ENCODE measurements at places on chromosomes 6 and 20.

- DNase-seq: no peak
These were observed 5.7 kb downstream of the KDM1B start for GRCh38 chr6:18160911-18161310.

DNA sequence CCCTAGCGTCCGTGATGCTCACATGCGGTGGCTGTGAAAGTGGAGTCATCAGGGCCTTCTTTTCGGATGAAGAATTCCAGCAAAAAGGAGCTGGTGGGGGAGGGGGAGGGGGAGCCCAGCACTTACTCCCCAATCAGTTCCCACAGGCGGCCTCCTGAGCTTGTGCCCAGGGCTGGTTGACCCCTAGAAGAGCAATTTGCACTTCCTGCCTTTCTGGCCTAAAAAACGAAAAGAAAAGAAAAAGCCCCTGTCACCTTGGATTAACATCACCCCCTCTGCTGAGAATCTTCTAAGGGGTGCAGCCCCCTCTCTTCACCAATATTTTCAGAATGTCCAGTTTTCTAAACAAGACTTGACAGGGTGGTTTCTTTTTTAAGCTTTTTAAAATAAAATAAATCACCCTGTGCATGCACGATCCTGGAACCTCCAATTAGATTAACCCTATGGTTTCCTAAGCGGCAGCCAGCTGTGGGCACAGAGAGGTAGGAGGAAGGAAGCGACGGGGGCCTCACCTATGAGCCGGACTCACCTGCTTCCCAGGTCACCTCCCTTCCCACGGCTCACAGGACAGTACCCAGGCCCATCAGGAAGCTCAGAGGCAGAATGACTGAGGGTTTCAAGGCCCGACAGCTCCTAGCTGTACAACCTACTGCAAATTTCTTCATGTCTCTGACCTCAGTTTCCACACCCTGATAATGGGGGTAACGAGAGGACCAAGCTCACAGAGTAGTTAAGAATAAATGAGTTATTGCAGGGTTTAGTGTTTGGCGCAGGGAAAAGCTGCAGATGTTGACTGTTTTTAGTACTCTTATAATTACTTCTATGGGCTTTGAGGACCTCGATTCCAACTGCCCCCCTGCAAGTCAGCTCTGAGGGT is 10.5 kb upstream of the TGM2 start:
- DNase-seq: no peak

- DNase-seq: no peak
These were observed 14.9 kb upstream of the MAPRE1 start for GRCh38 chr20:32804817-32805216.

- DNase-seq: no peak
These were observed 67.4 kb downstream of the STMND1 start for GRCh38 chr6:17169291-17169690.

- peak; percentile 55 for DNase-seq
These were observed 3.0 kb downstream of the CASS4 start for GRCh38 chr20:56414842-56415765.

GRCh38 chr6:130431346-130431852 is 65.6 kb downstream of the TMEM200A start:
- DNase-seq: no peak

DNA sequence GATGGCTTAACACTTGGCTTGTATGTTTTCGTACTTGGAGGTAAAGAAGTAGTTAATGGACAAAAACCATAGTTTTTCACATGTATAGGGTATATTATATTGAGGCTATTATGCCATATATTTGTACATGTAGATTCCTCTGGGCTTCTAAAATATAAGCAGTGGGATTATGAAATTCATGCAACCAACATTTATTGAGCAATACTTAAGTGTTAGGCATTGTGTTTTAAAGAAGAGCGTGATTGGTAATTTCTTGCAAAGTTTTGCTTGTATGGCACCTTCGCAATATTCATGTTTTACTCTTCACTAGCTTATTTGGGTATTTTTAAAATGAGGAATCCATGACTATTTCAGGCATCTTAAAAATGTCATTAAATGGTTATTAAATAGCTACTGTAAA is 2.5 kb downstream of the TULP4 start:
- DNase-seq: no peak

- no peak for DNase-seq
These were observed 87.5 kb downstream of the SH3BGRL2 start for GRCh38 chr6:79718509-79719247.

GRCh38 chr20:2955257-2955970 is 82.1 kb downstream of the PTPRA start:
- DNase-seq: peak; percentile 8

DNA sequence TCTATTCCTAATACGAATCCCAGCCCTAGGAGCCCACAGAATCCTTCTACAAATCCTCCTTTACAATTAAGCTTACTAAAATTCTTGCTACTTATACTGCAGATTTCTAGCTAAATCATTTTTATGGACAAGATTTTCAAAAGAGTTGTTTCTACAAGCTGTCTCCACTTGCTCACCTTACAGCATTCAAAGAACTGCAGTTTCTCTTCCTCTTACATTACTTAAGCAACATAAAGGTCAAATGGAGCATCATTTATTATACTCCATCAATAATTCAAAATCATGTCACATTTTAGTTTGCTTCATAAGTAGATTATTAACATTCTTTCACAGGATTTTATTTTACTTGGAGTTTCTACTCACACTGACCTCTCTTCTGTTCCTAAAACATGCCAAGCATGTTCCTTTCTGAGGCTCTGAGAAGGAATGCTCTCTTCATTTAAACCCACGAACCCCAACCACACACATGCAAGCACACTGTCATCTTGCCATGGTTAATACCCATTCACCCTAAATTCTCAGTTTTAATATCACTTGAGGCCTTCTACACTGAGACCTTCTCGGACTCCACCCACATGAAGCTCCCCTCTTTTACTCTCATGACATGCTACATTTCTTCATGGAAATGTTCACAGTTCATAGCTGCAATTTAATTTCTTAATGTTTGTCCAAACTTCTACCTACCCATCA is 388.2 kb downstream of the TBC1D32 start:
- no peak for DNase-seq

DNA sequence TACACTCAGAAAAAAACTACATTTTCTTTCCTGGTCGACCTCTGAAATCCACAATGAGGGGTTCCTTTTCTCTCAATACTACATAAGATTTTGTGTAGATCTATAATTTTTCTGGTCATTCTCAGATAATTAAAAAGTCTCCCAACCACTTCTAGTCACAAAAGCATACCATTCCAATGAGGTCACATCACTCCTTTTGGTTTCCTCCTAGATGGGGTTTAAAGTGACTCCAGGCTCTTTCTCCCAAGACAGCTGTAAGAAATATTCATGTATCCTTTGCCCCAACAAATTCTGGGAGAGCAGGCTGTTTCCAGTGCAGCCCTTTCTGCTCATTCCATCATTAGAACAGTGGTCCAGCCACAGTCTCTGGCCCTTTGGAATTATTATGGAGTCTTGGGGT is 43.1 kb upstream of the BEND6 start:
- DNase-seq: no peak

DNA sequence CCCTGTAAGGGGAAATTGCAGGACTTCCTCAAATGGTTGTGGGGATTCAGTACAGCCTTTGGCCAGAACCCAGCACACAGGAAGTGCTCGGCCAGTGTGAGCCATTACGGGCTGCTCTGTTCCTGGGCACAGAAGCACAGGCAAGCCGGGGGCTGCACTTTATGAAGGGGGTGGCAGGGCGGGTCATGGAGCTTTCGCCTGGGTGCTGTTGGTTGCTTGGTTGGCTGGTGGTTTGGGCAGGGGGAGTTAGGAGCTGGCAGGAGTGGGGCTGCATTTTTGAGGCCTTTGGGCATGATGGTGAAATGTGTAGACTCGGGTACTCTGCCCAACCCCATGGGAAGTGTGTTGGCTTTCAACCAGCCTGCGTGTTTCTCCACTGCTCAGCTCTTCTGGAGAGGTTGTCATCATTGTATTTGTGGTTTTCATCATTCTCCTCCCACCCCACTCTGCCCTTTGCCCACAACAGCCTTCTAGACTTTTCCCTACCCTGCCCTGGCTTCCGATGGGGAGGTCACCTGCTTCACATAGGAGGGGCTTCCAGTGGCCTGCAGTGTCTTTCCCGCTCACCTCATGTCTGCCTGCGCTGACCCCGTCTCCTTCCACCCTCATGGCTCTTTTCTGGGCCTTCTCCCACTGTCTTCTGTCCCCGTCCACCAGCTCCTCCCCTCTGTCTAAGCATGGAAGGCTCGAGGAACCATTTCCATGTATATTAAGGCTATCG is 16.1 kb upstream of the RBM38 start:
- DNase-seq: no peak

GRCh38 chr20:6665621-6666355 is 101.7 kb upstream of the BMP2 start:
- no peak for DNase-seq

DNA sequence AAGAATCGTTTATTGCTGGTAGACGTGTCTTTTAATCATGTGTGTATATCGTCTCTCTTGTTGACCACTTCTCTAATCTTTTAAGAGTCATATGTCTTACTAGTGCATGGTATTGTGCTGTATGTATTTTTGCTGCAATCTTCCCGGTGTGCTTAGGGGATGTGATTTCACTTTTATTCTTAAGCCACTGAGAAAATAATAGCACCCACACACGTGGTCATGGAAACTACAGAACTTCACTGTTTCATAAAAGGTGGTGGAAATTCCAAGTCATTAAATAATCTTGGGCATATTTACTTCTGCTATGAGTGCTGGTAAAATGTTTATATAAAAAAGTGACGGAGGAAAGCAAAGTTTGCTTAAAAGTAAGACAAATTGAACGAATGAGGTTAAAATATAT is 3.0 kb upstream of the CDYL start:
- DNase-seq: no peak

GRCh38 chr20:51347831-51348230 is 194.7 kb downstream of the NFATC2 start:
- DNase-seq: no peak

DNA sequence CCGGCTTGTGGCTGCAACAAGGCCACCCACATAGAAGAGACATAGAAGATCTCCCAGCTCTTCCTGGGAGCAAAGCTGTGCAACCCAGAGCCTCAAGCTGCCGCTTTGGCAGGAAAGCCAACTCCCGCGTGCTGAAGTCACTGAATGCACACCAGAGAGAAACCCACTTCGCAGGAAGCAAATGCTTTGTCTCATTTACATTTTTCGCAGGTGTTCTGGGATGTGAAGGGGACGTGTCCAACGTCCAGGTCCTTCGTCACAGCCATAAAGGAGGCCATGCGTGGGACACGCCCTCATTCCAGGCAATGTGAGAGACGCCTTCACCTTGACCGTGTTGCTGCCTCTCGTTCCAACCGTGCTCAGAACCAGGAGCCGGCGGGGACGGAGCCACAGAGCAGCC is 24.4 kb downstream of the KCNQ2 start:
- no peak for DNase-seq

DNA sequence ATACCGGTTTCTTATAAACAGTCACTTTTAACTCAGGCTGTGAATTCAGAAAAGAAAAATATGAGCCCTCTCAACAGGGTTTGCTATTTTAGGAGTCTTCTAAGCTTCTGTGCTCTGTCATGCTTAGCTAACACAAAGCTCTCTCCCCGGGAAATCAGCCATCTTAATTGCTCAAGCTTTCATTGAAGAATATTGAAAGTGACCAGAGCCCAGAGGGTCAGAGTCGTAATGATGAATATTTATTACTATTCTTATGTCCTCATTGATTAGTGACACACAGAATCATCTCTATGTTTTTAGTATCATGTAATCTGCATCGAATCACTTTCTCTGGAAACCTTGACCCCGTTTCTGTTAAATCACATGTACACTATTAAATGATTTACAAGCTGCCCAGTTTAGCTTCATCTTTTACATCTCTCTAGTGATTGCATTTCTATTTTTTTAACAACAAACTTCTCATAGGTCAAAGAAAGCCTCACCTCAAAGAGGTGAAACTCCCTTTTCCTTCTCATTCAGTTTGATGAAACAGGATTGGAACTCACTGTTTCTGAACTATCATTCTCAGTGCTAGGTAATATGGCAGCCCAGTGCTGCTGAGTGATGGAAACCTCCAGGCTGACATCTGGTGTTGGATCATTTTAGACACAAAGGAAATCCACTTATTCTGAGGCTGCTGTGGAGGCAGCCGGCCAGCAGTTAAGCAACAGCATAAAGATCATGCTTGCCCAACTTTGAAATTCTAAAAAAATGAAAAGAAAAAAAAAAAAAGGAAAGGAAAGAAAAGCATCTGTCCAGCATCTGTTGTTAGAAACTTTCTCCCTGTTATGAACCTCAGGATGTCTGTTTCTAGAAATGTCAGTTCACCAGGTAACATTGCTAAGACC is 96.3 kb downstream of the RFPL4B start:
- no peak for DNase-seq

DNA sequence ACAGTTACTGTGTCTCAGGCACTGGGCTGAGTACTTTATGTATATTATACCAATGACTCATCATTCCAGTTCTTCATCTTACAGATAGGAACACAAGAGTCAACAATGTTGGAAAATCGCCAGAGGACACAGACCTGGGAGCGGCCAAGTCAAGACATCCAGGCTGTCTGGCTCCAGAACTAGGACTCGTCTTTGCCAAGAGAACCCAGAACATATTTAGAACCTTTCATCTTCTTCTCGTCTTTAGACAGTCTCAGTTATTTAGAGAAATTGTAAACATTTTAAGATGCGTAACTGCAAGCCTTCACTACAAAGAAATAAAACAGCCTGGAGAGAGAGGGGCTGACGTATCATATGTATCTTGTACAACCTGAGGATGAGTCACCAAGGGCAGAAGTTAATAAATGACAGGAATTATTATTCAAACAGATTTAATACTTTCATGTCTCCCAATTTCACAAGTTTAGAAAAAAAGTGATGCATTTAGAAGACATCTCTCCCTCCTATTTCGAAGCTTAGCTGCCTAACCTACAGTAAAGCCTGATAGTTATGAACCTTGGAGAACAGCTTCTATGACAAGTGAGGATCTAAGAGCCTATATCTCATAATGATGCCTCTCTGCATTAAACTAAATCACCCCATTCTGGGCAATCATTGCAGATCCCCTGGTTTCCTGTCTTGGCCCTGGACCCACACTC is 43.4 kb downstream of the SLC22A3 start:
- no peak for DNase-seq

- no peak for DNase-seq
These were observed 400.4 kb upstream of the PTCHD4 start for GRCh38 chr6:48511378-48511777.

DNA sequence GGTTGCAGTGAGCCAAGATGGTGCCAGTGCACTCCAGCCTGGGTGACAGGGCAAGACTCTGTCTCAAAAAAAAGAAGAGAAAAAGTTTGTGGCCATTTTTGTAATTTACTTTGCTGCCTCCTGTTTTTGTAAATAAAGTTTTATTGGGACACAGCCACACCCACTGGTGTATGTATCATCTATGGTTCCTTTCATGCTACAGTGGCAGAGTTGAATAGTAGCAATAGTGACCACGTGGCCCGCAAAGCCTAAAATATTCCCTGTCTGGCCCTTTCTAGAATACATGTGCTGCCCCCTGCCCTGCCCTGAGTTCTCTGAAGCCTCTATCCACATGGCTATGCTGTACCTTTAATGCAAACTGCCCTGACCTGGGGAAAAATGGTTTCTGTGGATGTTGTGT is 75.3 kb upstream of the ZNF133 start:
- DNase-seq: no peak

GRCh38 chr6:93927731-93928130 is 508.4 kb upstream of the EPHA7 start:
- DNase-seq: no peak

All from stimulated activated CD4-positive, alpha-beta T cell treated with anti-CD3 and anti-CD28 coated beads, TNF-alpha, amount 100 ng/mL, for 48 hours (primary cell).